ENCODE measurements at places on chromosomes 7 and 10. TPM values are rescaled to one million over a fixed set of nuclear protein-coding genes. Genes with fewer than 3 reads are reported as not detected.

GRCh38 chr7:148871030-148871429, 13.1 kb downstream of the EZH2 start:
- no peak for DNase-seq

DNA sequence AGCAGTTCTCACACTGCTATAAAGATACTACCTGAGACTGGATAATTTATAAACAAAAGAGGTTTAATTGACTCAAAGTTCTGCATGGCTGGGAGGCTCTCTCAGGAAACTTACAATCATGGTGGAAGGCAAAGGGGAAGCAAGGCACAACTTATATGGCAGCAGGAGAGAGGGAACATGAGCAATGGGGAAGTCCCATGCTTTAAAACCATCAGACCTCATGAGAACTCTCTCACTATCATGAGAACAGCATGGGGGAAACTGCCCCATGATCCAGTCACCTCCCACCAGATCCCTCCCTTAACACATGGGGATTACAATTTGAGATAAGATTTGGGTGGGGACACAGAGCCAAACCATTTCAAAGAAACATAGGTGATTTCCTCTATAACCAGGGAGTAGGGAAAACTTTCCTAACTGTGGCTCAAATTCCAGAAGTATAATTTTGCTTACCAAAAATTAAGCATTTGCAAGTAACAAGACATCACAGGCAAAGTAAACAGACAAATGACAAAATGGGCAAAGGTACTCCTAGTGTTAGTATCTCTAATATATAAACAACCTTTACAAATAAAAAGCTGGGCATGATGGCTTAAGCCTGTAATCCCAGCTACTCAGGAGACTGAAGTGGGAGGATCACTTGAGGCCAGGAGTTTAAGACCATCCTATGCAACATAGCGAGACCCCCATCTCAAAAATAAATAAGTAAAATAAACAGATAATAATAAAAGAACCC, 88.0 kb downstream of the KBTBD2 start:
- DNase-seq, result no peak

- no peak for DNase-seq
These were observed 191.3 kb upstream of the KAT6B start for GRCh38 chr10:74634995-74635536.

- DNase-seq, result no peak
These were observed 6.4 kb downstream of the ADCK2 start for GRCh38 chr7:140679186-140679585.

- no peak for DNase-seq
These were observed 347.8 kb downstream of the KCNMA1 start for GRCh38 chr10:77289790-77290189.

- no peak for DNase-seq
These were observed 4.6 kb upstream of the FAM170B start for GRCh38 chr10:49138361-49138891.

DNA sequence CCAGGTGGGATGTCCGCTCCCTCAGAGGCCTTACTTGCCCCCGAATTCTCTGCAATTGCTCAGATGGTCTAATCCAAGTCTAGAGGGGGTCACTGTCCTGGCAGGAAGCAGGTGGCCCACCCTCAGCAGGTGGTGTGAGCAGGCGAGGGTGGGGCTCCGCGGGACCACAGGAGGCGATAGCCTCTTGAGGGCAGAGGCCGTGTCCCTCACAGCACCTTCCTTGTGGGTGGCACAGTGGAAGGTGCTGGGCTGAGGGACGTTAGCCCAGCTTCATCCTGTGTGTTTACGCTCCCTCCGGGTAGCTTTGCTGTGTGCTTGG, 38.3 kb upstream of the INPP5A start:
- no peak for DNase-seq

- no peak for DNase-seq
These were observed 122.8 kb upstream of the SHH start for GRCh38 chr7:155935005-155935557.

GRCh38 chr10:57338823-57339558, 928.7 kb downstream of the IPMK start:
- DNase-seq, result no peak

DNA sequence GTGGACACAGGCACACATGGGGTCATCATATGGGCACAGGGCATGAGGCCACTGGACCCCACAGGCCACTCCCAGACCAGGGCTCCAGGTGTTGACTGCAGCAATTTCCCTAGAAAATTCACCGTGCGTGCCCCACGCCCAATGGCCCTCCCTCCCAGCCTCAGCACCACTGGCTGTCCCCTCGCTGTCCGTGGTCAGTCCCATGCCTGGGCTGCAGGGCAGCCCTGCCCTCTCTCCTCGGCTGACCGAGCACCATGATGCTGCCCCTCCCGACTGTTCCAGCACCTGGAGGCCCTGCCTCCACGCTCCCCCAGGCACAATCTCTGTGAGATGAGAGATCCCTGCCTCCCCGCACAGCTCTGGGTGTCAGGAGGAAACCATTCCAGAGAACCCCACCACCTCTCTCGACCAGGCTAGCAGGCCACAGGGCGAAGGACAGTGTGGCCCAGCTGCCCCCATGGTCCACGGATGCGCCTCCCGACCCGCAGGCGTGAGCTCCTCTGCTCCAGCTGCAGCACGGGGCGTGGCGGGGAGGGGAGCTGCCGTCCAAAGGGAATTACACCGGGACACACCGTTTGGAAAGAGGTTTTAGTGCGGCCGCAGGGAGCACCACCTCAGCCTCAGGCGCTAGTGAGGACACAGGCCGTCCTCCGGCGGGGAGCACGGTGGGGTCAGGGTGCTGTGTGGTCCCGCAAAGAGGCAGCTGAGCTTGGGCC, 12.6 kb downstream of the NUDT1 start:
- no peak for DNase-seq

GRCh38 chr10:120011359-120012130, 119.0 kb downstream of the SEC23IP start:
- no peak for DNase-seq

DNA sequence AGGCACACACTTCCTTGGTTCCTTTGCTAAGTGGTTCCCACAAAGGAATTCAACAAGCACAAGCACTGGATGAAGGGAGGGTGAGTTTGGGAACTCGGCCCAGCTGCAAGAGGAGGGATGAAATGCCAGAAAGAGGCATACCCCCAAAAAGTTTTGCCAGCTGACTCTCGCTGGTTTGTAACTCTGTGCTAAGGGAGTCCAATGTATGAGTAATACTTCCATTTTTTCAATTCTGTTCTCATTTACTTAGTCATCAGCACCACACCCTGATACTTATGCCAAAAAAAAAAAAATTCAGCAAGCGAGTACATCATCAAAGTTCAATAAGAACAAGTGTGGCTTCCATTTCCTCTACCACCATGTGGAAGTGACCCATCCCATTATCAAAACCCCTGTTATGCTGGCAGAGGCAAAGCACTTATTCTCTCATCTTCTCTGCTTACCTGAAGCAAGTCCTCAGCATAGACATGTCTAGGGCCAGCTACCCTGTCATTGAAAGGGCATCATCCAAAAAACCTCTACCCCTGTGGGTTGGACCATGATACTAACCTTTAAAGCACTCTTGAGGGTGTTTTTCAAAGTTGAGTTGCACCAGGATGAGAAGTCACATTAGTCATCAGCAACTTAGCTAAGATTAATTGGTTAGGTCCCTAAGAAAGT, 6.9 kb upstream of the HYCC1 start:
- no peak for DNase-seq

DNA sequence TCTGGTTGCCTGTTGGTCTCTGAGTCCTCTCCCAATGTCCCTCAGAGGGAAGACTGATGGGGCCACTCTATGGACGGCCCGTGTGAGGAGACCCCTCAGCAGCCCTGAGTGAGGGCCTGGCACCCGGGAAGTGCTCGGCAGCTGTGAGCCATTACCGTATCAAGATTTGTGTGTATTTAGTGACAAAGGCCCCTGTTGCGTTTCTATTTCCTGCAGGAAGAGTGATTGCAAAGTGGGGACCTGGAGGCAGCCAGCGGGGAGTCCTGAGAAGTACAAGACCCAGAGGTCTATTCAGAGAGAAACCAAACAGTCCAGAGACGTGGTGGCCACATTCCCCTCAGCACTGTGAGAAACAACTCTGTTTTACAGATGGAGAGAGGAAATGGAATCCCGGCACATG, 51.1 kb upstream of the CHST15 start:
- DNase-seq, result no peak

TEX36 gene
- total RNA-seq, result not detected

CLCN1 gene
- not detected for total RNA-seq

TBATA gene
- total RNA-seq, result not detected

PON1 gene
- not detected for total RNA-seq

ACSM6 gene
- not detected for total RNA-seq
